T-helper 17 cell (primary cell): ENCODE measurements at places on chromosomes 7 and 10.
A peak's percentile ranks its signal among the peaks of the same experiment; 100 is the strongest.

DNA sequence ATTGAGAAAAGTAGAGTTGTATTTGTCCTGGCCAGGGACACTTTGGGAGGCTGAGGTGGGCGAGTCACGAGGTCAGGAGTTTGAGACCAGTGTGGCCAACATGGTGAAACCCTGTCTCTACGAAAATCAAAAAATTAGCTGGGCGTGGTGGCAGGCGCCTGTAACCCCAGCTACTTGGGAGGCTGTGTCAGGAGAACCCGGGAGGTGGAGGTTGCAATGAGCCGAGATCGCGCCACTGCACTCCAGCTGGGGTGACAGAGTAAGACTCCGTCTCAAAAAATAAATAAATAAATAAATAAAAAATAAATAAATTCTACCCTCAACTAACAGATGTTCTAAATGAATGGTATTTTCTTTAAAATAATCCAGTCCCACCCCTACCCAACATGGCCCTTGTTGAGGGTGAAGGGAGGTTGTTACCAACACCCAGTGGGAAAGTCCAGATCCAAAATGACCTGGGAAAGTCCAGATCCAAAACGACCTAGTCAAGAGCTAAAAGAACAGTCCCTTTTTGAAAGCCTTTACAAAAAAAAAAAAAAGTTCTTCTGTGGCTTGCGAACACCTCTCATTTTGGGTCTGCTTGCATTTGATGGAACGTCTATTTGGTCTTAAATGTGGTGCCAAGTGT is 16.0 kb downstream of the MXI1 start:
- peaks cover under 1% of the 10 kb centered on the region for H3K36me3 ChIP-seq
- peak overlapping the region; percentile 84 for H3K27ac ChIP-seq
- peaks cover 28% of the 10 kb centered on the region for H3K4me1 ChIP-seq

DNA sequence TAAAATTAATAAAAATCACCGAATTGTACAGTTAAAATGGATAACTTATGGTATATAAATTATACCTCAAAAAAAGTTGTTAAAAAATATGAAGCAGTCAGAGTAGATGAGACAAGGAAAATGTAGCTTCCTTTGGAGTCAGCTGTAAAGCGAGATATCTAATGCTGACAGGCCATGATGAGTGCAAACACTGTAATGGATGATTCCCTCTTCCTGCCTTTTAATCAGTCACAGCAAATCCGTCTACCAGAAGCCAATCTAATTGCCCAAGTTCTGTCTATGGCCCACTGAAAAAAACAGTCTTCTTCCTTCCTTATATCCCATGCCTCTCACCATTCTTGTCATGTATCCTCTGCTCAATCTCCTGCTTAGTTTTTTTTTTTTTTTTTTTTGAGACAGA is 59.9 kb upstream of the DNAJB12 start:
- H3K4me3 ChIP-seq: no peak overlapping the region
- DNase-seq: no peak
- no peak overlapping the region for H3K27ac ChIP-seq
- no peaks in the 10 kb centered on the region for H3K27me3 ChIP-seq
- no peaks in the 10 kb centered on the region for H3K36me3 ChIP-seq

DNA sequence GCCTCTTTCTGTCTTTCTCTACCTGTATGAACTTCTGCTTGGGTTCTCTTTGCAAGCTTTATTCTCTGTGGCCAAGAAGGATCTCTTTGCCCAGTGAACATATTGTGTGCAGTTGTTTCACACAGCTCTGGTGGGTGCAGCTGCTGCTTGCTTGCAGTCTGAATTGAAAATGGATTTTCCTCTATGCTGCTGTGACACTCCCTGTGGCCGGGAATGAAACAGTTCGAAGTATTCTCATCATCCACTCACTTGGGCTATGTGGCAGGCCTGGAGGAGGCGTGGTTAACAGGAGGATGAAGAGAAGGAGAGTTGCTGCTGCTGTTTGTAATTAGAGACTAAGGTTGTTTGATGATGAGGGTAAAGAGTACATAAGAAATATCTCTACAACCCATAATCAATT is 28.4 kb upstream of the ITGA8 start:
- H3K4me1 ChIP-seq: peaks cover 2% of the 10 kb centered on the region
- no peak for DNase-seq
- H3K27me3 ChIP-seq: peaks cover 40% of the 10 kb centered on the region
- no peaks in the 10 kb centered on the region for H3K36me3 ChIP-seq
- no peak overlapping the region for H3K27ac ChIP-seq

- peaks cover 79% of the 10 kb centered on the region for H3K27me3 ChIP-seq
- no peak overlapping the region for H3K27ac ChIP-seq
- H3K4me1 ChIP-seq: peaks cover 7% of the 10 kb centered on the region
- H3K4me3 ChIP-seq: peak overlapping the region; percentile 83
- DNase-seq: no peak
- peaks cover 4% of the 10 kb centered on the region for H3K36me3 ChIP-seq
Measured at GRCh38 chr7:128167042-128167701, 73.9 kb upstream of the LEP start.

DNA sequence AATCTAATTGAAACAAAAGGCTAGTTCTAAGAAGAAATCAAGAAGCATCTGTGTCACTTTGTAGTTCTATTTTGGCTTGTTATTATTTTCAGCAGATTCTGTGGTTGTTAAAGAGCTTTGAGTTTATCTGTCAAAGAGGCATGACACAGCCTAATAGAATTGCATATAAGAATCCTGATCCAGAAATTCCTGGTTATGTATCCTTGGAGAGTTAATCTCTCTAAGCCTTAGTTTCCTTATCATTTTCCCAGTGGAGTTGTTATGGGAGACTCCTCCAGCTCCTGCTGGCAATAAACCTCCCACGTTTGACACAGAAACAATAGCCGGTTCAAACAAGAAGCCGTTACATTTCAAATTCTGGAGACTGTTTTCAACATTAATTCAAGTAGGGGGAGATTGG is 288.3 kb downstream of the SDHAF3 start:
- H3K27ac ChIP-seq: no peak overlapping the region
- DNase-seq: no peak
- no peaks in the 10 kb centered on the region for H3K36me3 ChIP-seq
- H3K27me3 ChIP-seq: no peaks in the 10 kb centered on the region
- H3K4me3 ChIP-seq: no peak overlapping the region

DNA sequence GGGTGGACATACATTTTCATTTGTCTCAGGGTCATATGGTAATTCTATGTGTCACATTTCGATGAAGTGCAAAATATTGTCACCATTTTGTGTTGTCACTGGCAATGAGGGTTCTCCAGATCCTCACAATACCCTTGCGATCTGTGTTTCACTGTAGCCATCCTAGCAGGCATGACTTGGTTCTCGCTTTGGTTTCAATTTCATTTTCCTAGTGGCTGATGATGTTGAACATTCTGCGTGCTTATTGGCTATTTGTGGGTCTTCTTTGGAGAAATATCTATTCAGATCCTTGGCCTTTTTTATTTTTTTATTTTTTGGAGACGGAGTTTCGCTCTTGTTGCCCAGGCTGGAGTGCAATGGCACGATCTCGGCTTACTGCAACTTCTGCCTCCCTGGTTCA is 24.8 kb upstream of the MNX1 start:
- H3K36me3 ChIP-seq: peaks cover 3% of the 10 kb centered on the region
- no peaks in the 10 kb centered on the region for H3K4me1 ChIP-seq
- no peak overlapping the region for H3K4me3 ChIP-seq
- H3K27ac ChIP-seq: no peak overlapping the region

DNA sequence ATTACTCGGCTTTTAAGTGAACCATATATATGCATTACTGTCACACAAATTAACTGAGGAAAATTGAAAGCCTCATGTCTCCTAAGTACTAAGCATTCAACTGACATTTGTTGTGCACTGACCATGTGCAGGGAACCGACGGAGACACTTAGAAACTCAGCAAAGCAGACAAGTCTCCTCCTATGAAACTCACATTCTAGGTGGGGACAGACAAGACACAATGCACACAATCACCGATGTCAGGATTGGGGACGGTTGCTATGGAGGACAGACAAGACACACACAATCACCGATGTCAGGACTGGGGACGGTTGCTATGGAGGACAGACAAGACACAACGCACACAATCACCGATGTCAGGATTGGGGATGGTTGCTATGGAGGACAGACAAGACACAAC is 134.0 kb downstream of the PTPRN2 start:
- no peak overlapping the region for H3K4me3 ChIP-seq
- no peaks in the 10 kb centered on the region for H3K36me3 ChIP-seq
- no peak for DNase-seq
- no peaks in the 10 kb centered on the region for H3K4me1 ChIP-seq

DNA sequence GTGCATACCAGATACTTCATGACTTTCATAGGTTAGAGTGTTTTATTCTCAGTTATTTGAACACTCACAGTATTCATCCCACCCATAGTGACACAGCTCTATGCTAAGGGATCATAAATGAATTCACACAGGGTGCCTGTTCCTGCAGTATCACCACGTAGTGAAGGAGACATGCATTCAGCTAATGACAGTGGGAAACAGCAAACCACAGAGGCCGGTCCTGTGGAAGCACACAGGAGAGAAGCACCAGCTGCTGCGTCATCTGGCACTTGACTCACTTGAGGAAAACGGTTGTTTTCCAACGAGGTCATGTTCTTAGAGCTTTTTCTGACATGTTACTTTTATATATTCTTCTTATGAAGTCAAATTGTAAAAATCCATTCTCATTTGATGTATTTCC is 73.0 kb downstream of the UBE3C start:
- no peak for DNase-seq
- peaks cover 5% of the 10 kb centered on the region for H3K36me3 ChIP-seq

DNA sequence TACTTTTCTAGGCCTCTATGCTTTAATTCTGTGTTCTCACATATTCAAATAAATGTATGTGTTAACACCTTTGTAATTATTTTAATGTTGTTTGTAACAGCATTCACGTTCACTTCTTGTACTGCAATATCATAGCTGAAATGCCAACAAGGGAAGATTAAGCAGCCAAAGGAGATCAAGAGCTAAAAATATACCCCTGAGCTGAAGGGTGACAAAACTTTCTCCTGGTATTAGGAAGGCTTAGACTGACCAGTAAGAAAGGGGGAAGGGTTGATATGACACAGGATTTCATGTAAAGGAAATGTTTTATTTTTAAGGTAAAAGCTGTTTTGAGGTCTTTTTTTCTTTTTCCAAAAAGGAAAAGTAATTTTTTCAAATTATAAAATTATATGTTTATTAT is 40.4 kb upstream of the VDAC2 start:
- peaks cover 20% of the 10 kb centered on the region for H3K4me1 ChIP-seq
- H3K27me3 ChIP-seq: no peaks in the 10 kb centered on the region
- peaks cover 2% of the 10 kb centered on the region for H3K36me3 ChIP-seq
- H3K4me3 ChIP-seq: no peak overlapping the region
- peak overlapping the region; percentile 56 for H3K27ac ChIP-seq
- DNase-seq: no peak

DNA sequence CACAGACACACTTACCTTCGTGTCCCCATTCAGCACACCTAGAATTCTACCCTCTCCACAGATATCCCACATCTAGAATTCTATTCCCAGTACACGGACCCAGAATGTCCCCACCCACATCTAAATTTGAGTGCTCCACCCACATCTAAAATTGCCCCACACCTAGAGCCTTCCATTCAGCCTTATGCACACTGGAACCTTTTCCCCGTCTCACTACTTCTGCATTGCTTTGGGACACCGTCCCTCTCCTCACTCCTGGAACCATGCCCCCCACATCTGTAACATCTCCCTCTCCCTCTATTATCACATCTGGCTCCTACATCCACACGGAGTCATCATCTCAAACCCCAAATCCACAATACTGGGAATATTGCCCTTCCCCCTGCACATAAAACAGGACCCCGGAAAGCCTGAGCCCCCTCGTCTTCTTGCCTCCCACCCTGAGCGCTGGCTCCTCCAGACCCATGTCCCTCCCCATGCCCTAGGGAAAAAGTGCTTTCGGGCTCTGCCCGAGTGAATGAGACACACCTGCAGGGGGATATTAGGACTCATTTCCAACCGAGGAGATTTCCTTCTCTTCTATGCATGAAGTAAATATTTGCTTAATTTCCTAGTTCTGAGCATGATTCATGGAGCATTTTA is 125.8 kb upstream of the UNC5B start:
- no peak for DNase-seq
- peaks cover 12% of the 10 kb centered on the region for H3K27me3 ChIP-seq
- H3K36me3 ChIP-seq: peaks cover 2% of the 10 kb centered on the region
- H3K4me1 ChIP-seq: no peaks in the 10 kb centered on the region

DNA sequence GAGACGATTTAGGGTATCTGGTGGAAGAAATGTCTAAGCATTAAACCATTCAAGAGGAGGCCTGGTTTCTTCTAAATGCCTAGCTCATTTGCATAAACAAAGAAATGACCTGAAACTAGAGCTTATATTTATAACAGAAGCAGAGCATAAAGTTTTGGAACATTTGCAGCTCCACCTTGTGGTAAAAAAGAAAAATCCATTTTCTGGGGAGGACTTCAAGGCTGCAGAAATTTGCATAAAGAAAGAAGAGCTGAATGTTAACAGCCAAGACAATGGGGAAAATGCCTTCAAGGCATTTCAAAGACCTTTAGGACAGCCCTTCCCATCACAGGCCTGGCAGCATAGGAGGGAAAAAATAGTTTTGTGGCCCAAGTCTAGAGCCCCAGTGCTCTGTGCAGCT is 362.0 kb downstream of the ZNF248 start:
- H3K4me1 ChIP-seq: no peaks in the 10 kb centered on the region
- DNase-seq: no peak
- H3K36me3 ChIP-seq: no peaks in the 10 kb centered on the region
- no peak overlapping the region for H3K27ac ChIP-seq
- H3K27me3 ChIP-seq: no peaks in the 10 kb centered on the region

- H3K36me3 ChIP-seq: peaks cover 5% of the 10 kb centered on the region
- H3K27ac ChIP-seq: no peak overlapping the region
- DNase-seq: no peak
- H3K27me3 ChIP-seq: peaks cover 52% of the 10 kb centered on the region
- H3K4me3 ChIP-seq: no peak overlapping the region
Measured at GRCh38 chr10:47454008-47454779, 29.7 kb downstream of the ANXA8 start.

DNA sequence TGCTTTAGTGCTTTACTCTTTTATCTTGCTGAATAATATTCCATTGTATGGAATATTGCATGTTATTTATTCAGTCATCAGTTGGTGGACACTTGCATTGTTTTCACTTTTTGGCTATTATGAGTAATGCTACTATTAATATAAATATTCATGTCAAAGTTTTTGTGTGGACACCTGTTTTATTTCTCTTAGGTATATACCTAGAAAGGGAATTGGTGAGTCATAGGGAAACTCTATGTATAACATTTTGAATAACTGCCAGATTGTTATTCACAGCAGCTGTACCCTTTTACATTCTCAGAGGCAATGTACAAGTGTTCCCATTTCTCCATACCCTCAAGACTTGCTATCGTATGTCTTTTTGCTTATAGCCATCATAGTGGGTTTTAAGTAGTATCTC is 268.7 kb downstream of the SEMA3A start:
- no peaks in the 10 kb centered on the region for H3K4me1 ChIP-seq
- H3K27me3 ChIP-seq: no peaks in the 10 kb centered on the region
- DNase-seq: no peak
- no peak overlapping the region for H3K27ac ChIP-seq

- H3K27ac ChIP-seq: no peak overlapping the region
- peaks cover 9% of the 10 kb centered on the region for H3K4me1 ChIP-seq
- DNase-seq: no peak
- no peak overlapping the region for H3K4me3 ChIP-seq
- no peaks in the 10 kb centered on the region for H3K36me3 ChIP-seq
Measured at GRCh38 chr7:75644589-75644988, 94.2 kb downstream of the HIP1 start.

- no peak for DNase-seq
- H3K36me3 ChIP-seq: no peaks in the 10 kb centered on the region
- H3K4me1 ChIP-seq: peaks cover 14% of the 10 kb centered on the region
- H3K27me3 ChIP-seq: no peaks in the 10 kb centered on the region
Measured at GRCh38 chr10:68408898-68409518, 1.9 kb upstream of the RUFY2 start.
